ENCODE measurements at places on chromosomes 4 and X. TPM values are rescaled to one million over a fixed set of nuclear protein-coding genes. Genes with fewer than 3 reads are reported as not detected.

GRCh38 chrX:9378980-9379696 is 85.7 kb upstream of the TBL1X start:
- H3K36me3 ChIP-seq = no peaks in the 10 kb centered on the region
- no peak overlapping the region for H3K4me3 ChIP-seq
- DNase-seq = no peak
- H3K4me1 ChIP-seq = no peaks in the 10 kb centered on the region
- no peaks in the 10 kb centered on the region for H3K27me3 ChIP-seq

- no peaks in the 10 kb centered on the region for H3K4me1 ChIP-seq
- DNase-seq = peak; percentile 58
- H3K27ac ChIP-seq = no peak overlapping the region
- no peak overlapping the region for H3K4me3 ChIP-seq
- H3K36me3 ChIP-seq = no peaks in the 10 kb centered on the region
These were observed 116.8 kb upstream of the SHISA3 start for GRCh38 chr4:42280327-42281095.

DNA sequence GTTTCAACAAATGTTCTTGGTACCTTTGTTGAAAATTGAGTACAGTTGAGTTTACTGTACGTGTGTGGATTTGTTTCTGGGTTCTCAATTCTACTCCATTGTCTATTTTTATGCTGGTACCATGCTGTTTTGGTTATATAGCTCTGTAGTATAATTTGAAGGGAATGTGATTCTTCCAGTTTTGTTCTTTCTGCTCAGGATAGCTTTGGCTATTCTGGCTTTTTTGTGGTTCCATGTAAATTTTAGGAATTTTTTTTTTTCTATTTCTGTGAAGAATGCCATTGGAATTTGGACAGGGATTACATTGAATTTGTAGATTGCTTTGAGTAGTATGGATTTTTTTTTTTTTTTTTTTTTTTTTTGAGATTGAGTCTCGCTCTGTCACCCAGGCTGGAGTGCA is 373.4 kb downstream of the IL15 start:
- no peak overlapping the region for H3K27ac ChIP-seq
- H3K4me1 ChIP-seq = no peaks in the 10 kb centered on the region
- H3K36me3 ChIP-seq = no peaks in the 10 kb centered on the region
- no peaks in the 10 kb centered on the region for H3K27me3 ChIP-seq
- no peak overlapping the region for H3K4me3 ChIP-seq
- no peak for DNase-seq

DNA sequence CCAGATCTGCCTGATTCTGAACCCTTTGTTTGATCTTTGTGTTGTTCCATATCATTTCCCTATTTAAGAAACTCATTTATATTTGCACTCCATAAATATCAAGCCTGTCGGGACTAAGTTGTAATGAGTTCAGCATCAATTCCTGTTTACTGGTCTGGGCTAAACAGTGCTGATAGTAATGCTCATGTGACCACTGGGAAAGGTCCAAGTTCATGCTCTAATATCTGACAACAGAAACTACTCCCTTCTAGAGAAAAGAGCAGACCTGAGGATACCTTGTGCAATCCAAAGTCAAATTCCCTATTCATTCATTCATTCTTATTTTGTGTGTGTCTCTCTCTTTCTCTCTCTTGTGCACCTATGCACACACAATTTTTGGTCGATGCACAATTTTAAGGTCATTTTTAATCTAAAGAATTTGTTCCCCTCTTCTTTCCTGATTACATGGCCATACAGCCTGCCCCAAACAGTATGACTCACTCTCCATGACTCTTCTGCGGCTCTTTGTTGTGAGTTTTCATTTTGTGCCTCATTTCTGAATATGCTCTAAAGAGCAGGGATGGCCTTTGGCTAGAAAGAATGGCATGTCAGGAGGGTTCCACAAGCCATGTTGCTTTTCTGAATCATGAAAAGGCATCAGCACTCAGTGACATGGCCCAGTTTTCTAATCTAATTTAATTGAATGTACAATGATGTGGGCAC is 664.3 kb downstream of the RPA4 start:
- no peaks in the 10 kb centered on the region for H3K36me3 ChIP-seq
- no peaks in the 10 kb centered on the region for H3K4me1 ChIP-seq
- no peaks in the 10 kb centered on the region for H3K27me3 ChIP-seq
- peak; percentile 2 for DNase-seq

The ITGB1BP2 gene
- 1.7 TPM for polyA plus RNA-seq

DNA sequence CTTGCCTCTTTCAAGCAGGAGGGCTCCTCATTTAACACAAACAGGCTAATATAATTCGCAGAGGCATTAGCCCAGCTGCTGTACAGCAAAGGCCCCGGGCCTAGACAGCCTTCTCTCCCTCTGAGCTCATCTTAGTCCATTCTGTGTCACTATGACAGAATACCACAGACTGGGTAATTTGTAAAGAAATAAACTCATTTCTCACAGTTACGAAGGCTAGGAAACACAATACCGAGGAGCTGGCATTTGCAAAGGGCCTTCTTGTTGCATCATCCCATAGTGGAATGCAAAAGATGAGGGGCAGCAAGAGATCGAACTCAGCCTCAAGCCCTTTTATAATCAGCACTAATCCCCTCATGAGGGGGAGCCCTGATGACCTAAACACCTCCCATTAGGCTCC is 48.5 kb downstream of the TSPAN5 start:
- no peaks in the 10 kb centered on the region for H3K36me3 ChIP-seq
- DNase-seq = no peak
- H3K27ac ChIP-seq = no peak overlapping the region

DNA sequence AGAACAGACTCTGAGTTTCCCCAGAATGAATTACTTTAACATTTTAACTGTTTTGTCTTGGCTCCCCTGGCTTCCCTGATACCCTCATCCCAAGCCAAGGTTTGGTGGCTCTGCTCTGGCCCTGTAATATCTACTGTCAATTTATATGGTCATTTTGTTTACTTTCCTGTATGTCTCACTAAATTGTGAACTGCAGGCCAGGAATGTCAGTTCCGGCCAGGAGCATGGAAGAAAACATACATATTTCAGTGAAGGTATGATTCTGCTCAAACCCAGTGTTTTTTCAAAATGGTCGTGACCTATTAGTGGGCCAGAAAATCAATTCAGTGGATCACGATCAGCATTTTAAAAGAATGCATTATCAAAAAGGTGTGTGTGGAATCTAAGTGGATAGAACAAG is 1.2 kb downstream of the RPGR start:
- H3K4me1 ChIP-seq = peaks cover 3% of the 10 kb centered on the region
- no peak overlapping the region for H3K27ac ChIP-seq
- DNase-seq = no peak
- no peaks in the 10 kb centered on the region for H3K36me3 ChIP-seq
- no peaks in the 10 kb centered on the region for H3K27me3 ChIP-seq

DNA sequence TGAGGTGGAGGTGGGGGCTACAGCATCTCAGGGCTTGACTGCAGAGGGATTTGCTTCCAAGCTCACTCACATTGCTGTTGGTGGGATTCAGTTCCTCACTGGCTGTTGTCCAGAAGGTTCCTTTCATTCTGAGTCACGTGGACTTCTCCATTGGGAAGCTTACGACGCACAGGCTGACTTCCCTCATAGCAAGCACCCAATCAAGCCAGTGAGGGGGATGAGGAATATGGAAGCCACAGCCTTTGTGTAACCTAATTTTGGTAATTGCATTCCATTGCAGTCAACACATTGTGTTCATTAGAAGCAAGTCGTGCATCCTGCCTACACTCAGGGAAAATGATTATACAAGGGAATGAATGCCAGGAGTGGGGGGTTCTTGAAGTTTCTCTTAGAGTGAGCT is 32.7 kb upstream of the MXRA5 start:
- H3K36me3 ChIP-seq = no peaks in the 10 kb centered on the region
- H3K27ac ChIP-seq = no peak overlapping the region
- no peak for DNase-seq

DNA sequence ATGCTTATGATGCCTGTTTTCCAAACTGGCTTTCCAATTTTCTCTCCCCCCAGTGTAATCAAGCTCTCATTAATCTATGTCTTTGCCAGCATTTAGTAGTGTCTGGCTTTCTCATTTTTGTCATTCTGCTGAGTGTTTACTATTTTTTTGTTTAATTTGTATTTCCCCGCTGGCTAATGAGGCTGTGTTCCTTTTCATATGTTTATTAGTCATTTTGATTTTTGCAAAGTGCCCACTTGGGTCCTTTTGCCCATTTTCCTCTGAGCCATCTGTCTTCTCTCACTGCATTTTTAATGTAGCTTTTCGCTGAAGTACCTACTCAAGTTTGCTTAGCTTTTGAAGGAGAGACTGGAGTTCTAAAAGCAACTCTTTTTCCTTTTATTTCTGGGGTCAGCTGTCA is 14.7 kb downstream of the DCK start:
- H3K27ac ChIP-seq = peak overlapping the region; percentile 44
- H3K4me1 ChIP-seq = peaks cover 13% of the 10 kb centered on the region
- H3K27me3 ChIP-seq = no peaks in the 10 kb centered on the region
- H3K4me3 ChIP-seq = no peak overlapping the region
- no peaks in the 10 kb centered on the region for H3K36me3 ChIP-seq

DNA sequence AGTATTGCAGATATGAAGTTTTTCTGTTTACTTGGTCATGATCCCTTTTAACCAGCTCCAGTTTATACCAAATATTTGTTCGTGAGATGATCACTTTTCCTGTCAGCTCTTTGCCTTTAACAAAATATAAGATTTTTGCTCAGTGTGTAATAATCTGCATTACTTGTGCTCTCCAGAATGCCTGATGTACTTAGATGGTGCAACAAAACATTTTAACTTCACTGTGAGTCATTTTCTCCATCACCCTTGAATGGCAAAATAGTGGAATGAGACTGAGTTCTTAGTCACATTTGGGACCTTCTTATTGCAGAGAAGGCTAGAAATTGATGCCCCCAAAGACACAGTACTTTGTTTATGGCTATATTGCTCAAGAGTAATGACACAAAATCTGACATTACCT is 252.0 kb downstream of the FRMPD4 start:
- peaks cover 6% of the 10 kb centered on the region for H3K27me3 ChIP-seq
- H3K36me3 ChIP-seq = no peaks in the 10 kb centered on the region
- H3K4me1 ChIP-seq = no peaks in the 10 kb centered on the region
- no peak overlapping the region for H3K27ac ChIP-seq
- no peak overlapping the region for H3K4me3 ChIP-seq
- DNase-seq = no peak

The DBET gene
- not detected for polyA plus RNA-seq

- H3K27me3 ChIP-seq = peaks cover 8% of the 10 kb centered on the region
- H3K36me3 ChIP-seq = no peaks in the 10 kb centered on the region
- DNase-seq = no peak
- H3K4me3 ChIP-seq = no peak overlapping the region
These were observed 15.5 kb downstream of the FRMPD4 start for GRCh38 chrX:12153741-12154140.

- H3K27ac ChIP-seq = peak overlapping the region; percentile 46
- H3K36me3 ChIP-seq = no peaks in the 10 kb centered on the region
- H3K4me1 ChIP-seq = peaks cover 11% of the 10 kb centered on the region
These were observed 17.8 kb downstream of the GAB3 start for GRCh38 chrX:154733066-154733425.

The PDE6B gene
- polyA plus RNA-seq = 1.5 TPM

DNA sequence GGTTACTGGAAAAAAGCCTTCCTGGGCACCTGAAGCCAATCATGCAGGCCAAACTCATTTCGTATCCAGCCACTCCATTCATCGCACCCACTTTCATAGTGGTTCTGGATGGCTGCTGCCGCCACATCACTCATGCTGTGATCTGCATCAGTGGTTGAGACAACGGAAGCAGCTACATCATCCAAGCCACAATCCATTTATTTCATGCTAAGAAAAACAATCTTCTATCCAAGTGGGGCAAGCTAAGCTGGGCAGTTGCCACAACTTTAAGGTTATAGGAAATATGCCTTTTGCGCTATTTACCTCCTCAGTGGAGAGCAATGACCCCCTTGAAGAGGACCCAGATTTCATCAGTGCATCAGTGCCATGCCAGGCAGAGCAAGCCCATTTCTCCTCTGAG is 124.6 kb downstream of the GRIA3 start:
- no peaks in the 10 kb centered on the region for H3K27me3 ChIP-seq
- H3K36me3 ChIP-seq = no peaks in the 10 kb centered on the region
- no peak for DNase-seq

DNA sequence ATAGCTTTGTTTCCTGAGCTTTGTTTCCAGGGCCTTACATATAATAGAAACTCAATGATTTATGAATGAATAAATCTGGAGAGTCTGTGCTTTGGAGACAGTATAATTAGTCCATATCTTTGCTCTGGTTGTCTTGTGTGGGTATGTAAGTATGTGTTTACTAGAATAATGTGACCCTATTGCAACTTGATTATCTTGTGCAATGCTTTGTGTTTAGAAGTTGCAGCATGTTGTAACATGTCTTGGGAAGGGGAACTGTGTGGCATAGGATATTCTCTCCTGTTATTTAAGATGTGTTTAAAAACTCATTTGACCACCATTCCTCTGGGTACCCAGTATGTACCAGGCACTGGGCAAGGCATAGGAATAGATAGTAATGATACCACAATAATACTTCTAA is 6.1 kb downstream of the SPATA18 start:
- H3K4me3 ChIP-seq = no peak overlapping the region
- DNase-seq = no peak
- H3K36me3 ChIP-seq = no peaks in the 10 kb centered on the region
- H3K27ac ChIP-seq = no peak overlapping the region
- H3K27me3 ChIP-seq = no peaks in the 10 kb centered on the region

- no peak overlapping the region for H3K4me3 ChIP-seq
- H3K36me3 ChIP-seq = peaks cover 24% of the 10 kb centered on the region
- H3K27me3 ChIP-seq = no peaks in the 10 kb centered on the region
- H3K27ac ChIP-seq = peak overlapping the region; percentile 91
- H3K4me1 ChIP-seq = peaks cover 58% of the 10 kb centered on the region
These were observed 64.8 kb downstream of the AFAP1 start for GRCh38 chr4:7874838-7875237.

- DNase-seq = no peak
- no peak overlapping the region for H3K4me3 ChIP-seq
- no peaks in the 10 kb centered on the region for H3K4me1 ChIP-seq
- H3K36me3 ChIP-seq = no peaks in the 10 kb centered on the region
- no peaks in the 10 kb centered on the region for H3K27me3 ChIP-seq
- H3K27ac ChIP-seq = no peak overlapping the region
These were observed 49.8 kb downstream of the SMIM31 start for GRCh38 chr4:164803702-164804101.

- no peak overlapping the region for H3K4me3 ChIP-seq
- H3K4me1 ChIP-seq = no peaks in the 10 kb centered on the region
- no peaks in the 10 kb centered on the region for H3K36me3 ChIP-seq
- H3K27ac ChIP-seq = no peak overlapping the region
- no peaks in the 10 kb centered on the region for H3K27me3 ChIP-seq
These were observed 86.5 kb upstream of the GPM6B start for GRCh38 chrX:13903405-13903804.

- no peak overlapping the region for H3K4me3 ChIP-seq
- DNase-seq = no peak
- no peak overlapping the region for H3K27ac ChIP-seq
- no peaks in the 10 kb centered on the region for H3K4me1 ChIP-seq
These were observed 8.1 kb upstream of the NAAA start for GRCh38 chr4:75948822-75949444.

The DRD5 gene
- not detected for polyA plus RNA-seq

- DNase-seq = no peak
- no peaks in the 10 kb centered on the region for H3K4me1 ChIP-seq
- H3K27me3 ChIP-seq = peaks cover 7% of the 10 kb centered on the region
- no peak overlapping the region for H3K4me3 ChIP-seq
These were observed 4.9 kb downstream of the SLC9A7 start for GRCh38 chrX:46754036-46754435.

The BTK gene
- not detected for polyA plus RNA-seq

Measured in SK-N-SH (cell line).